ENCODE measurements at places on chromosomes 16 and 17.

DNA sequence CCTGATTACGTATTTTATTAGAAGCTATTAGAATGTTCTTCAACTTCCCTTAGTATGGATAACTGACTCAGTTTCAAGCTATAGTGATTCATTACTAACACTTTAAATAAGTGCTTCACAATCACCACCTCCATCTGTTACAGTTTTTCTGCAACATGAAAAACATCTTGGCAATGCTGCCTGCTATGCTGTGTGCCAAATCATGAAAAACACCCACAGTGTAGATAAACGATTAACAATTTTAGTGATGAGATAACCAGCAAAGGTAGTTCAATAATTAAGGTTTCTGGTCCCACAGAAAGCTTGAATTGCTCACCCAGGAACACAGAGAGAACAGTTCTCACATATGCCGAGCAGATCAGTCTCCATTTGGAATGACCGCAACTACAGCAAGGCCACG lies 51.4 kb upstream of the SLC25A19 start:
- no peak for DNase-seq

DNA sequence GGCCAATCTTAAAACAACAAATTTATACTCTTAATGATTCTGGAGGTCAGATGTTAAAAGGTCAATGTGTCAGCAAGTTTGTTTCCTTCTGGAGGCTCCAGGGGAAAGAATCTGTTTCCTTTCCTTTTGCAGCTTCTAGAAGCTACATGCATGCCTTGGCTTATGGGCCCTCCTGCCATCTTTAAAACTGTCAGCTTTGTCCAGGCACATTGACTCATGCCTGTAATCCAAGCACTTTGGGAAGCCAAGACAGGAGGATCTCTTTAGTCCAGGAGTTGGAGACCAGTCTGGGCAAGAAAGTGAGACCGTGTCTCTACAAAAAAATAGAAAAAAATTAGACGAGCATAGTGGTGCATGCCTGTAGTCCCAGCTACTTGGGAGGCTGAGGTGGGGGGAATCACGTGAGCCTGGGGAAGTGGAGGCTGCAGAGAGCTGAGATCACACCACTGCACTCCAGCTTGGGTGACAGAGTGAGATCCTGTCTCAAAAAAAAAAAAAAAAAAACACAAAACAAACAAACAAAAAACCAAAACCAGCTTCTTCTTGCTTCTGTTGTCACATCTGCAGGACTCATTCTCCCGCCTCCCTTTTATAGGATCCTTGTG lies 58.3 kb downstream of the NOS2 start:
- no peak for DNase-seq

DNA sequence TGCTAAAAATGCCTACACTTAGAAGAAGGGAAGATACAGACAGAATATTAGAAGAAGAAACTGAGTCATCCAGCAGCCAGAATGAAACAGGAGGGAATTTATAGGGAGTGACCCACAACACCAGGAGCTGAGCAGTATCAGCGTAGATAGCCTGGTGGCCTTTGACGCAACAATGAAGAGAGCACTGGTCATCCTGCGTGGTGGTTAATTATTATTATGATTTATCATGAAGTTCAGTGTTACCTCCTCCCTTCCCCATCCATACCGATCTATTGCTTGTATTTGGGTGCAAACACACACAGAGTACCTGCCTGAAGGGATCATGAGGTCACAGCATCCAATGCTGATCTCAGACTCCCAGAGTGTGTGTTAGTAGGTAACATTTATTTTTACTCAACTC lies 38.5 kb downstream of the ERCC4 start:
- no peak for DNase-seq

DNA sequence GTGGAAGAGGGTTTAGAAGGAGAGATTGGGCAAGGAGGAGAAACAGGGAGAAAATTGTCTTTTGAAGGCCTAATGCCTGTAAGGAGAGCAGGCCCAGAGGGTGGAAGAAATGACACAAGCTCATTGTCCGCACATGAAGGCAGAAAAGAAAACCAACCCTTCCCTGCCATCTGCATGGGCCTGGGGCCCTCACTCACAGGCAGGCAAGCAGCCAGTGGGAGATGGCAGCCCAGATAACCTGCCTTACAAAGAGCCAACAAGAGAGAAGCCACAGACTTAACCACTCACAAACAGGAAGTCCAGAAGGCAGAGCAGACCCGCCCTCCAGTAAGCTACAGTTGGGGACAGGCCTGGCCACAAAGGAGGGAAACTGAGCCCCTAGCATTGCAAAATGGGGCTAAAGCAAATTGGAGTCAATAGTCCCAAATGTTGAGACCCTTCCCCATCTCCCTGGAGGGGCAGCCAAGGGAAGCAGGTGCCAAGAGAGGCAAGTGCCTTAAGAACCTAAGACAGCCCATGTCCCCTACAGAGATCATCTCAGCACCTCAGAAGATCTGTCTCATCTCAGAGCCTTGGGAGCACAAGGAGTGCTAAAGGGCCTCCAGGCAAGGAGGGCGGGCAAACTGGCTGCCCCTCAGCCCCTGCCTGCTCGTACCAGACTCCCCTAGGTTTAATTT lies 7.3 kb upstream of the TSPOAP1 start:
- peak; percentile 27 for DNase-seq

DNA sequence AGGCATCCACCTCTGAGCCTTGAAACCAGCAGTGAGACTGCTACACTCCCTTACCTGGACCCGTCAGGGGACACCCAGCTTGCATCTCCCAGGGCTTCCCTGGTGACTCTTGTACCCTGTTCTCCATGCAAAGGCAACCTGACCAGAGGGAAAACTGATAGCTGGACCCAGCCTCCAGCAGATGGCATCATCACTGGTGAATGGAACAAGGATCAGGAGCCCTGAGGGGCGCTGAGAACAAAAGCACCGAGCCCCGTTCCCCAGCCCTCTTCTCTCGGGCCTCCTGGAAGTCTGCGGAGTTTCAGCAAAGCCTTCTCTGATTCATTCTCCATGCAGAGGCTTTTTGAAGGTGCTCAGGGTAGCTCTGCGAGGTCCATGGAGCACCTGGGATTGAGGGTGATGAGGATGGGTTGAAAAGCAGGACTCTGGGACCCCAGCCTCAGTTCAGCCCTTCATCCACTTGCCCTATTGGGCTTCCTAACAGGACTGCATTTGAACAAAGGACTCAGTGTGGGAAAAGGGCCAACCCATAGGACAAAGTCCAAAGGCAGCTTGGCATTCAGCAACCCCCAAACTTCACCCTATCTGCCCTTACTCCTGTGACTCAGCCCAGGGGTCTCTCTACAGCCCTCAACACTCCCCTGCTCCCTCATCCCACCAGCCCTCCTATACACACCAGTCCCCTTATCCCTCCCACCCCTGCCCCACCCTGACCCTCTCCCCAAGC lies 45.0 kb upstream of the LHX1 start:
- DNase-seq: no peak

- no peak for DNase-seq
Observed at GRCh38 chr17:66570447-66571195, 264.3 kb upstream of the CACNG5 start.

Measured in inflammatory macrophage treated with lipopolysaccharide for 1 hour (primary cell).